CMK (cell line): ENCODE measurements at places on chromosomes 5 and 9.
A peak's percentile ranks its signal among the peaks of the same experiment; 100 is the strongest.

DNA sequence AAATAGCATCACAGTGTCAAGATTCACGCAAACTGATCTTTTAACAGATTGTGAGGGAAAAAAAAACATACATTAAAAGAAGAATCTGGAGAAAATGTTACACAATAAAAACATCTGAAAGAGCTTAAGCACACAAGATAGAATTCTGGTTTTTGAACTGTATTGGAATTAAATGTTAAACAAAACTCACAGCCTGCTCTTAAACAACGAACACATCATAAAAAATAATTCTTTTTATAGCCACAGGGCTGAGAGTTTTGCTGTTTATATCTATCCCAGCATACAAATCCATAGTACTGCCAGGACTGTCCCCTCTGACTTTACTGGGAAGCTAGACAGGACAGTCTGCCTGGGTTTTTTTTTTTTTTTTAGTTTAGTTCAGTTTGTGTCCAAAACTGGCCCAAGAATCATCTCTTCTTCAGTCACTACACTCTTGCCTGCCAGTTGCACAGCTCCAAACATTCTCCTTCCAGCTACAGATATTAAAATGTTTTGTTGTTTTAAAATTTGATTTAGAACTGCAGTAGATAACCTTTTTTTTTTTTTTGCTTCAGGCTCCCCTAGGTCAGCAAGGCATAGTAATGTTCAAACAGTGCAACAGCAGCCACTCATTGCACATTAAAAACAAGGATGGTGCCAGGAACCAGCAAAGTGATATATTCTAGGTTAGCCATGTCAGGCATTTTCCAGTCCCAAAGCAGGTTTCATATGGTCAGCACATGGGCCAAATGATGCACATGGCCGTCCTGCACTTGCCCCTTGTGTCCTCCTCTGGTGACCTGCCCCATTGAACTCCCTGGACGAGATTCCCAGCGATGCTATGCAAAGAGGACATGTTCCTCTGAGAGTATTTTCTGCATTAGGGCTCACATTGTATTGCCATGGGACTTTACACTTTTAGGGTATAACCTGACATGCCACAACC is 173.6 kb downstream of the ARL15 start:
- DNase-seq = no peak

DNA sequence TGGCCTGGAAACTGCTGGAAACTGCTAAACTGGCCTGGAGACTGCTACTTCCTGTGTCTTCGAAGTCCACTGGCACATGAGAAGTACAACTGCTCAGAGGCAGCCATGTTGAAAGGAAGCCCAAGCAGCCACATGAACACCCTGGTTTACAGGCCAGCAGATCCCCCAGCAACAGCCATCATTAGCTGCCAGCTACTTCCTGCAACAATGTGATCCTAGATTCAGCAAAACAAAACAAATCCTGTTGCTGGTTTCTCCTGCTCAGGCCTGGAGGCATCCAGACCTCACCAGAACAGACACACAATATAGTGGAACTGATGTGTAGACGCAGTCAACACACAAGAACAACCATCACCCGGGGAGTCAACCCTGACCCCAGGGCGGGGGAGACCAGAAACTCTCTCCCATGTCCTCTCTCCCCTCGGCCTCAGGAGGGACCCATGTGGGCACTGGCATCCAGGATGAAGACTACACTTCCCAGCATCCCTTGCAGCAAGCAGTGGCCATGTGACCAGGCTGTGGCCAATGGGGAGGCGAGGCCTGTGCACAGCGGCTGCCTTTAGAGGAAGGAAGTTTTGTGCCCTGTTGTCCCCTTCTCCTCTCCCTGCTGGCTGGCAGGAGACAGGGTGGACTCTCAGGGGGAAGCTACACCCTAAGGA is 9.2 kb upstream of the LCN15 start:
- DNase-seq = peak; percentile 70

GRCh38 chr5:113682497-113683136 is 169.1 kb downstream of the YTHDC2 start:
- DNase-seq = no peak

DNA sequence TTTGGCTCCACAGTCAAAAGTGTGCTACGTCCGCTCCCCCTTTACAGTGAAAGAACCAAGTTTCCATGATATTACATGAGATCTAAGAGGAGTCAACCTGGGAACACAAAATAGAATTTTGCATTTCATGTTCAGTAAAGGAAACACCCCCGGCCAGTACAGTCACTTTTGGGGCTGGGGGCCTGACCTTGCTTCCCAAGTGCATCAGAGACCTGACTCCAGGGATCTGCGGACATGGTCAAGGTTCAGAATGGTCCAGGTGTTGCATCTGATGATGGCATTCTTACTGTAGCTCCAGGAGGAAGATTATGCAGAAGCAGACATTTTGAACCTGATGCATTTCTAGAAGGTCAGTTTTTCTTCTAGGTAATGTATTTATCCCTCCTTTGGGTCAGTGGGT is 39.8 kb downstream of the AK8 start:
- no peak for DNase-seq

GRCh38 chr5:123527190-123527589 is 15.2 kb downstream of the CSNK1G3 start:
- no peak for DNase-seq

DNA sequence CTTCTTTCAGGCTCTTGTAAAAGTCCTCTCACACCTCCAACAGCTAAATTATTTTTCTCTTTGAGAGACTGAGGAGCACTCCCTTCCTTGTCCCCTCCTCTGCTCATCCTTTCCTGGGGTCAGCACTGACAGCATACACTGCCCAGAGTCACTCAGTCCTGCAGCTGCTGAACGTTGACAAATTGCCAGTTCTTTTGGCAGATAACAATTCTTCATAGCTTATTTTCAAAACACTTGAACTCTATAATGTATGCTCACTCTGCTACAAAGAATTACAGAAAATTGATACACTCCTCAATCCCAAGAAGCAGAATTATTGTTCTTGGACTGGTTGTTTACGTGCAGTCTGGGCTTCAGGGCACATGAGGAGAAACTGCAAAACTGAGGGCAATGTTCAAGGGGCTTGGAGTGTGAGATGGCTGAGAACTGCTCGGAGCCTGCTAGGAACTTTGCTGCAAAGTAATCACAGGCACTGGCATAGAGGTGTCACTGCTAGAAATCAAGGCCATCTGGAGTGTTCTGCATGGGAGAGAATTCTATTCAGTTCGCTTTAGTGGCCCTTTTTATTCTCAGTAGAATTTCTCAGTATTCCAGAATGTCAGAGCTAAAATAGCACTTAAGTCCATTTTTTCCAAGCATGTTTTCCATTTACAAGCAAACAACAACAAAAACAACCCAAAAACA is 96.4 kb upstream of the SPOCK1 start:
- no peak for DNase-seq

DNA sequence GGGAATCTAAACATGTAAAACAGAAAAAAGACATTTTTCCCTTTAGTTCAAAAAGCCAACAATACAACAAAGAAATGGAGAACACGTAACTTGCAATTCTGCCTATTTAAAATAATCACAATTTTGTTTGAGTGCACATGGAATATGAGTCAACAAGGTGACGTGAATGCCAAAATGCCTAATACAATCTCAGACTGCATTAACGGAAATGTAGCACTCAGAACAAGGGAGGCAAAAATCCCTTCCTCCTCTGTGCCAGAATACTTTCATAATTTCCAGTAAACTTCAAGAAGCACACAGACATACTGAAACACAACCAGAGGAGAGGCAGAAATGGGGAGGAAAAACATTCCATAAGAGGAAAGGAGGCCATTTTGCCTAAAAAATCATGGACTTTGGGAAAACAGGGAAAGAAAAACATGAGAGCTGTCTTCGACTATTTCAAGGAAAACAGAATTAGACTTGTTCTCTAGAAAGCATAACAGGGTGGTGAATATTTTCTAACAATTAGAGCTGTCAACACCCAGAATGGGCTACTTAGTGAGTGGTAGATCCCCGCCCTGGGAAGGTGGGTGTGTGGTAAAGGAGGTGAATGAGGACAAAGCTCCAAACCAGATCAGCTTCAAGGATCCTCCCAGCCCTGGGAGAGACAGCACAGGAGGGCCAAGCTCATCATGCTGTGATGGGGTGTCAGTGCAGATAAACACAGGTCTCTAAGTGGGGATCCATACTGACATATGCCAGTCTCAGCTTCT is 48.2 kb downstream of the ABCA1 start:
- DNase-seq = no peak

DNA sequence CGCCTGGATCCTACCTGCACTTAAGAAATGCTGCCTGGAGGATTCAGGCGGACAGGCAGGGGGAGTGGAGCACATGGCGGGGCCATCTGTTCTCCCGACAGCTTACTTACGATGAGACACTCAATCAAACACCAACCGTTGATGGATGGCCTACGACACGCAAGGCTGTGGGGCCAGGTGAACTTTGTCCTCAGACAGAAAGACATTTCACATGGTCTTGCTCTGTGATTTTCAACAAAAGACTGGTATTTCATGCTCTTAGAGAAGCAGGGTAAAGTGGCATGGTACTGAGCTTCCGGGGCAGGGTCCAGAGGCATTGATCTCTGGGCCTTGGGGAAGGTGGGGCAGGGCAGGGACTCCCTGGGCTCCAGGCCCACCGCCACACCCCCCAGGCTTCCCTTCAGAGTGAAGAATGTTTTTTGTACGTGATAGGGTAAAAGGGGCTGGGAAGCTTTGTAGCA is 9.1 kb upstream of the OLFM1 start:
- no peak for DNase-seq

DNA sequence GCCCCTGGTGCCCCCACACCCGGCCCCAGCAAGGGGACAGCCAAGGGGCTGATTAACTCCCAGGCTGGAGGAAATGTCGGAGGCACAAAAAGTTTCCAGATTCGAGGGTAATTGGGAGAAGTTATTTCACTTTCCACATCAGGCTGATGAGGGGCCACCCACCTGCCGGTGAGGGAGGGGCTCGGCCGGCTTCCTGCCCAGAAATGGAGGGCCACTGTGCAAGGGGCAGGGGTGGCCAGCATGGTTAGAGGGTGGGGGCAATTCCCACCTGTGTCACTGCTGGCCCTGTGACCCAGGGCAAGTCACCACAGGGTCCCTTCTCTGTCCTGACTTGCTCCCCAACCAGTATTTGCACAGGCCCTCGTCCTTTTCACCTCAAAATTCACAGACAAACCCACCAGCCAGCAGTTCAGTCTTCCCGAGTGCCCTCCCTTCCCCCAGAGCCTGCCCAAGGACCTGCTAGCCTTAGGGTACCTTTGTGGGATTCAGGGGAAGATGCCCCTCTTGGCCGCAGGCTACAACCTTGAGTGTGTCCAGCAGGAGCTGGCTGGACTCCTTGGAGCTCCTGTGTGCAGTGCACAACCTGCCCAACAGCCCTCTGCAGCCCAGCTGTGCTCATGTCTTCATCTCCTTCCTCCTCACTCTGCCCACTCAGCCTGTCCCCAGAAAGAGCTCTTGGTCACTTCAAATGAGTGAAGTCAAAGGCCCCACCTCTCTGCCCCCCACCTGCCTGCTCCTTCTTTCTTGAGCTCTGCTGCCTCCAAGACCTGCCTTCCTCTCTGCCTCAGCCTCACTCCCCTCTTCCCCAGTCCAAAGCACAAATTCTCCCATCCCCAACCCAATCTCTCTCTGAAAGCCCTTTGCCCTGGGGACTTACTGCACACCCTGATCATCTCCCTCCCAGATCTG is 130.5 kb downstream of the BARX1 start:
- no peak for DNase-seq

DNA sequence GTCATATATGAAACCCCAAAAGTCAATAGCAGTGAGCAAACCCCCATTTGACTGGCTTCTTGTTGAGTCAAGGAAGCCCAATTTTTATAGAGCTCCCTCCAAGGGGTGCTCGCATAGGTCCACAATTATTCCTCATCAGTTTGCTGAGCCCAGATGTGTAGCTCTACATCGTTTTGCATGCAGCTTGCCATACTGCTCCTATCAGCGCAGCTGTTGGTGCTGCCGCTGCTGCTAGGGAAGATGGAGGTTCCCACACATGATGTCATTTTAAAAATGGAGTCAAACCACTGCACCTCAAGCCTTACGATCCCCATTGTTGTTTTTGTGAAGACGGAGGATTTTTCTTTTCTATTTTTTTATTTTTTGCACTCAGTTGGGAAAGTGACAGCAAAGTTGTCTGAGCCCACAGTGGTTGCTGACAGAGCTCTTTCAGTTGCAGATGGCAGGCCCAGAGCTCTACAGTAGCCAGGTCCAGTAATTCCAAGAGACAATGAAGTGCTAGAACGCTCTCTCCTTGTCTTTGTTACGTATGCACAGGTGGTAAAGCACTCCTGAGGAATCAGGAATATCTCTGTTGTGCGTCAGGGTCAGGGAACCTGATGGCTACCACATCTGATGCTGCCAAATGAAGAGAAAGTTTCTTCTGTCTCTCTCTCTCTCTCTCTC is 23.2 kb upstream of the C5orf63 start:
- DNase-seq = no peak

- DNase-seq = no peak
These were observed 3.2 kb downstream of the SURF2 start for GRCh38 chr9:133359399-133360175.

- no peak for DNase-seq
These were observed 40.9 kb downstream of the SVEP1 start for GRCh38 chr9:110538647-110539041.

DNA sequence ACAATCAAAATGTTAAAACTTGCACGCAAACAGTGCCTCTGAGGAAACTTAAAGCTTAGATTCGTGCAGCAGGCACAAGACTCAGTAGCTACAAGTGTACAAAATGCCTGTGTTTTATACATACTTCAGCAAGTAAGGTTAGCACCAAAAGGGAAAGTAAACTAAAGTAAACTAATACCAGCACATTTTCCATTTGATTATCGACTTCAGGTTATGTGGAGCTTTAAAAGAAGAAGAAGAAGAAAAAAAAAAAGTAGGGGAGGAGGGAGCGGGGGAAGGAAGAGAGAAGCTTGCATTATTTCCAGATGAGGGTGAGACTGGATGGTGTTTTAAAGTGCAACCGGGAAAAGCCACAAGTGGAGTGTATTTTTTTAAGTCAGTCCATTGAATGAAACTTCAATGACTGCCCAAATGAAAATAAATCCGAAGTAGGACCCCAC is 596 bp upstream of the ADAMTS6 start:
- no peak for DNase-seq

DNA sequence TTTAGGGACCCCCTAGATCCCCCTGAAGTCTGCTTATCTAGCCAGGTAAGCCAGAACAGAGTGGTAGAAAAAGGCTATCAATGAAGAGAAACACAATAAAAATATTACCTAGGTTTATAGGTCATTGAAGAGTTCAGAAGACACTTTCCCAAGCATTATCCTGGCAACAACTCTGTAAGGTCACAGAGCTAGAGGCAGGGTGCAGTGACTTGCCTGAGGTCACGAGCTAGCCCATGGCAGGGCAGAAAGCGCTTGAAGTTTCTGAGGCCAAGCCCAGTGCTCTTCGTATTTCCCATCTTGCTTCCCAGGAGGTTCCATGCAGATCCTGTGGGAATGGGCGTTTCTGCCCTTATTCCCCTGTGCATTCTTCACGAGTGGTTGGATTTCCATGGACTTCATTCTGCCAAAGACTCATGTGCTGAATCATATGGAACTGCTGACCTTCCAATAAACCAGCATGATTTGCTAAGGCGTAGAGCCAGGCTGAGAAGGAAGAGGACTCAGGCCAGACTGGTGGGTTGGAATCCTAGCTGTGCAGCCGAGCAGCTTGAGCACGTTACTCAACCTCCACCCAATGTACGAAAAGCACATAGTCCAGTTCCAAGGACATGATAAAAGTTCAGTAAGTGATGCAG is 22.1 kb downstream of the TRMO start:
- no peak for DNase-seq
